ENCODE measurements at places on chromosomes 4 and X.

- DNase-seq, result no peak
These were observed 19.4 kb upstream of the CPLX1 start for GRCh38 chr4:845233-845835.

GRCh38 chrX:10676235-10676957 is 56.0 kb upstream of the MID1 start:
- DNase-seq, result peak; percentile 15

DNA sequence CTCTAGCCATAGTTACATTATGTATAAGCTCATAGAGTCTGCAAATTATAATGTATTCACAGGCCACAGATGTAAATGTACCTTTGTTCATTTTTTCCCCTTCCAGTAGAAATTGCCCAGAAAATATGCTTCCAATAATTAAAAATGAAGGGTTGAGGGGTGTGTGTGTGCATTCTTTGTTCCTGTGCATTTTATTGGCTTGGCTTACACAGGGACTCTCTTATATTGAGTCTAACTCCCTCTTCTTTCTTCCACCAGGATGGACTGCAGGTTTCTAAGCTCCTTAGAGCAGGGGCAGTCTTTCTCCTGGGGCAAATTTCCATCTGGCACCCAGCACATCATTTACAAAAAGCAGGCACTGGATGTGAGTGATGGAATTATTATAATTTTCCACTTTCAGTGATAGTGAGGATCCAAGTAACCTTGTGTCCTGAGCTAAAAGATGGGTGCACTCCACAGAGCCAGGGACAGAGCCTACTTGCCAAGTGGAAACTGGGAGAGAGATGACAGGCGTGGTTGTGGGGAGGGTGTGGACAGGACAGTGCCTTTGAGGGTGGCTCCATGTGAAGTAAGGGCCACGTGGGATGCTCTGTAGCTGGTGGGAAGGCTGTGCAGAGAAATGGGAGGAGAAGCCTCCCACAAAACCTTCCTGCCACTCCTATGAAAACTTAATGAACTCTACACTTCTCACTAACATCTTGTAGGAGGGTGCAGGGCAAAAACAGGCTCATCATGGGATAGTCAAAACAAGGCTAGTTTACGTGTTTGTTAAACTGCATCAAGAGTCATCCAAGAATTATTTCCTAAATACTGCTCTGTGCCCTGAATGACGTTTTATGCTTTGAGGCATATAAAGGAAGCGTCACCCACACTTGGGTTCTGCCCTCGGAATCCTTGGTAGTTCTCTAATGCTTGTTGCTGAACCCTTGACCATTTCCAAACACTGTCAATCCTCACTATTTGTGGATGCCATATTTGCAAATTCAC is 16.0 kb downstream of the IGFBP7 start:
- DNase-seq, result no peak

GRCh38 chr4:94803181-94803580 is 45.4 kb downstream of the BMPR1B start:
- DNase-seq, result peak; percentile 67

DNA sequence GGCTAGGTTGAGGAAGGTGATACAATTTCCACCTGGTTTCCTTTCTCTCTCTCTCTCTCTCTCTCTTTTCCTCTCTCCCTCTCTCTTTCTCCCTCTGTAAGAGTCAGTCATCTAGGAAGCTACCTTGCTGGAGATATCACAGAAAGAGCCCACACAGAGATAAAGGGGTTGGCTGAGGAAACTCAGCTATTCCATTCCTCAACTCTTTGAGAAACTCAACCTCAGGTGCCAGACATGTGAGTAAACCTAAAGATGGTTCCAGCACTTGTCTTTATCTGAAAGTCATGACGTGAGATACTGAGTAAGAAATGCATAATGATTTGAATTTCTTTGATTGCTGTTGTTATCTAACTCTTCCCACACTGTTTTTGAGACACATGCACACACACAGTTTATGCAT is 564.0 kb downstream of the SPOCK3 start:
- DNase-seq, result no peak

GRCh38 chr4:175427751-175428150 is 384.3 kb downstream of the GPM6A start:
- DNase-seq, result no peak

GRCh38 chr4:21753084-21753760 is 195.3 kb downstream of the KCNIP4 start:
- peak; percentile 15 for DNase-seq

GRCh38 chr4:38230121-38230801 is 270.1 kb downstream of the PTTG2 start:
- no peak for DNase-seq

DNA sequence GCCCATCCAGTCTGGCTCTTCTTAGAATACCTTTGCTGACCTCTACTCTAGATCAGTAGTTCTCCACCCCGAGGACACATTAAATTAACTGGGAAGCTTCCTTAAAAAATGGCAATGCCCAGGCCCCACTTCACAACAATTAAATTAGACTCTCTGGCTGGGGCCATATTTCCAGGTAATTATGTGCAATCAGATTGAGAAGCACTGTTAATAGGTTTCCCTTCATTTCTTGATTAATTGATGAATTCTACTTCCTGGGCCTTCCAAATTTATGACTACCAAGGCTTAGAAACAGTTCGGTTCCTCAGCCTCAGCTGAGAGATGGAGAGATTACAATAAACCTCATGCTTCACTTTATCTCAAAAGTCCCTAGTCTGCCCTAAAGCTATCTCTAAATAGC is 71.7 kb upstream of the LIMCH1 start:
- DNase-seq, result no peak

DNA sequence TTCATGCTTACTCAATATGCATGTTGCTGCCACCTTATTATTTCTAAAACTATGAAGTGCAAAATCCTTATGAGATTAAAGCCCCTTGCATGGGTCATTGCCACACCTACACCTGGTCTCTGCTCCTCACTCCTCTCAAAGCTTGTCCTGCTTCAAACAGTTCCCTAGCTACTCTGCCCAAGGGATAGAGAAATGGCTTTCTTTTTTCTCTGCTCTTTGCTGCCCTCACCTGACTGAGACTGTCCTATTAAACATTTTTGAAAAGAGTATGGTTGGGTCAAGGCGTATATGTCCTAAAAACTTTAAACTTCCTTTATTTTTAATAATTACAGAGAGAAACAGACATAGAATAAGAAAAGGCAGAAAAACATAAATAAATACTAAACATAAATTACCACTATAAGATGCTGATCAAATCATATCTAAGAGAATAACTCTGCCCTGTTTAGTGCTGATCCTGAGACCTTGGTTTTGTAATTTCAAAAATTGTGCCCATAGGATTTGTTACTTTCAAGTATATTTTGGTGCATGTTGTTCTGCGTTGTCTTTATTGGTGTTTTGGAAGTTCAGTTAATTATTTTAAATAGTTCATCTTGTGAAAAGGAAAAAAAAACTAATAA is 704.9 kb upstream of the PABPC4L start:
- peak; percentile 33 for DNase-seq

GRCh38 chrX:45823536-45823935 is 622.9 kb upstream of the DIPK2B start:
- no peak for DNase-seq

- no peak for DNase-seq
These were observed 104.7 kb downstream of the AMMECR1 start for GRCh38 chrX:110213183-110213582.

- DNase-seq, result no peak
These were observed 250.7 kb upstream of the PGRMC2 start for GRCh38 chr4:128538111-128538882.

DNA sequence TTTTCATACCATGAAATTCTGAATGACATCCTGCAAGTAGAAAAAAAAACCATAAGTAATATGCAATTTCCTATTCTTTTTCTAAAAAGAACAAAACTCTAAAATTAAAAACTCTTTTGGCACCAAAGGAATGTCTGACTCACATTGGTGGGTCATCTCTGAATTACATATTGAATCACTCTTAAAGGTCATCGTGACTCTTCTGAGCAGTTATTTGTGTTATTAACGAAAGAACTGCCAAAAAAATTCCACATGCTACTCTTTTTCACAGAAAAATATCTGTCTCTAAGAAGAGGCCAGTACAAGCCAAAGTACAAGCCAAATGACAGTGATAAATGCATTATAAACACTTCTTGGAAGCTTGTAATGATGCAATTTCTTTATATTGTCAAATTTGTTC is 282.2 kb downstream of the GUCY2F start:
- no peak for DNase-seq

GRCh38 chr4:73662709-73663546 is 42.7 kb upstream of the RASSF6 start:
- DNase-seq, result peak; percentile 73

DNA sequence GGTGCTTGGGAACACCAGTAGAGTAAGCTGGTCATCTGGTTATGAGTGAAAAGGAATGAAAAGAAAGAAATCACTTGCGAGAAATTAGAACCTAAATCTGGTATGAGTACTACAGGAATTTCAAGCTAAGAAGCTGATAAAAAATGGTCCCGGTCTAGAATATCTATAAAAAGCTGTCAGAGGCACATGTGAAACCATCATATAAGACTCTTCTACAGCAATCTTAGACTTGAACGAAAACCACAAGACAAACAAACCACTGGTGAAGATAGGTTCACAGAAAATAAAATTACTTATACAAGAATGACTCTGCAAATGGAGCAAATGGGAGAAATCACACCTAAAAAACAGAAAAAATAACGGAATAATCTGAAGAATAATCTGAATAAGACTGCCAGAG is 69.9 kb downstream of the KDR start:
- DNase-seq, result no peak

DNA sequence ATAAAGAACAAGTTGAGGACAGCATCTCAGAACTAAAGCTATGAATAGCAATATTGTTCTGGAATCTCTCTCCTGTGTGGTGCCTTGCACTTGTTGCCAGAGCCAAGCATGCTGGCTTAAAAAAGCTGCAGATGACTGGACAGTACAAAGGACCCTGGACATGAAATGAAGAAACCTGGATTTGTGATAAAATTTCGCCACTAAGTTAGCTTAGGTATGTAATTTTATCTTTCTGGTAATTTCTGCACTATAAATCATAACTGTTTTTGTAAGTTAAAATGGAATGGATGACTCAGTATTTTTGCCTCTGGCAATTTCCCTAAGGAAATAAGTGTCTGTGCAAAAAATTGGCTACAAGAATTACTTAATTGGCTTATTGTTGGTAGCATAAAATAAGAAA is 317.2 kb downstream of the CAMK2D start:
- peak; percentile 39 for DNase-seq

DNA sequence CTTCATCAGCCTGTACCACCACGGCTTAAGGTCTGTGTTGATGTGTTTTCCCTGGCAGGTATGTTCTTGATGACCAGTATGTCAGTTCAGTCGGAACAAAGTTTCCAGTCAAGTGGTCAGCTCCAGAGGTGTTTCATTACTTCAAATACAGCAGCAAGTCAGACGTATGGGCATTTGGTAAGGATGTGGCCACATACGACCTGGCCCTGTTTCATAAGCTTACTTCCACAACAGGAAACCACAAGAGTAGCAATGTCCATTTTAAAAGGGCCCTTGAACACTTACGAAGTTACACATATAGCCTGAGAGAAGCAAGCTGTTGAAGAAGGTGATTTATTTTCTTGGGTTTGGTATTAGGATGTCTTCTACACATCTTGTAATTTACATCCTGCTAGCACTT is 46.1 kb downstream of the BMX start:
- DNase-seq, result no peak

- no peak for DNase-seq
These were observed 206.4 kb upstream of the BCOR start for GRCh38 chrX:40304115-40304514.

- DNase-seq, result peak; percentile 29
These were observed 190.9 kb downstream of the GABRB1 start for GRCh38 chr4:47222276-47222675.

- no peak for DNase-seq
These were observed 357.4 kb downstream of the STIM2 start for GRCh38 chr4:27218013-27218412.
